ENCODE measurements at places on chromosomes 2 and 18. TPM values are rescaled to one million over a fixed set of nuclear protein-coding genes. Genes with fewer than 3 reads are reported as not detected.

DNA sequence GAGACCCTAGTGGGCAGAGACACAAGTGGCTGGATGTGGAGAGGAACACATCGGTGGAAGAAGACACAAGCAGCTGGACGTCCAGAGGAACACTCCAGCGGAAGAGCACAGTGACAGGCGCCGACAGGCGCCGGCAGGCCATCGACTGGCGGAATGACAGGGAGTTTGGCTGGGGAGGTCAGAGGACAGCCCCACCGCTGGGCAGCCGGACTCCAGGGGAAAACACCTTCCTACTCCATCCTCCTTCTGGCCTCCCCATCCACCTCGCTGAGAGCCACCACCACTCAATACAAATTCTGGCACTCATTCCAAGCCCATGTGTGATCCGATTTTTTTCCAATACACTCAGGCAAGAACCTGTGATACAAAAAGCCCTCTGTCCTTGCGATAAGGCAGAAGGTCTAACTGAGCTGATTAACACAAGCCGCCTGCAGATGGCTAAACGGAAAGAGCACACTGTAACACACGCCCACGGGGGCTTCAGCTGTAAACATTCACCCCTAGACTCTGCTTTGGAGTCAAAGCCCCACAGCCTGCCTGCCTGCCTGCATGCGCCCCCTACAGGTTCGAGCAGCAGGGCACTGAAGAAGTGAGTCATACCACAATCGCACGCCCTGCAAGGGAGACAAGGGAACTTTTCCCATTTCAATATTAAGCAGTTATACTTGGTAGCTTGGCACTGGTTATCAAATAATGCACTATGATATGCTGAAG is 50.2 kb upstream of the LRP1B start:
- H3K27ac ChIP-seq = no peak overlapping the region
- H3K27me3 ChIP-seq = no peaks in the 10 kb centered on the region
- H3K4me3 ChIP-seq = no peak overlapping the region
- peak; percentile 13 for DNase-seq
- H3K36me3 ChIP-seq = no peaks in the 10 kb centered on the region
- no peaks in the 10 kb centered on the region for H3K4me1 ChIP-seq

DNA sequence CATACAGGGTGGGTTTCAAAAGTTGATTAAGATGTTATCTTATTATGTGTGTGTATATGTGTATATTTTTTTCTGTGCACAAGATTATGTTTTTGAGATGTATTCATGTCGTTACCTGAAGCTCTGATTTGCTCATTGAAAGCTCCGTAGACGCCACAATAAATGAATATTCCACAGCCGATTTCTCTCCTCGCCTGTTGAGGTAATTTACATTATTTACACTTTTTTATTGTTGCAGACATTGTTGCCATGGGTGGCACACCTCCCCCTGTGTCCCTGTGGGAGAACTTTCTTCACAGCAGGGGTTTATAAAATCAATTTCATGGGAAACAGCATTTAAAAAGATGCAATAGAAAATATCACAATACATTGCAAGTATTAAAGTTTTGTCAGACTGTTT is 100.6 kb downstream of the GLI2 start:
- H3K27me3 ChIP-seq = peaks cover 3% of the 10 kb centered on the region
- no peaks in the 10 kb centered on the region for H3K4me1 ChIP-seq
- DNase-seq = no peak
- H3K4me3 ChIP-seq = no peak overlapping the region
- no peaks in the 10 kb centered on the region for H3K36me3 ChIP-seq
- no peak overlapping the region for H3K27ac ChIP-seq

- no peaks in the 10 kb centered on the region for H3K36me3 ChIP-seq
- no peak for DNase-seq
- H3K27ac ChIP-seq = no peak overlapping the region
- no peak overlapping the region for H3K4me3 ChIP-seq
- H3K27me3 ChIP-seq = no peaks in the 10 kb centered on the region
- no peaks in the 10 kb centered on the region for H3K4me1 ChIP-seq
Measured at GRCh38 chr2:51237626-51238271, 205.8 kb upstream of the NRXN1 start.

- H3K27ac ChIP-seq = no peak overlapping the region
- no peak for DNase-seq
- no peaks in the 10 kb centered on the region for H3K36me3 ChIP-seq
Measured at GRCh38 chr2:164967781-164968228, 12.5 kb upstream of the SLC38A11 start.

DNA sequence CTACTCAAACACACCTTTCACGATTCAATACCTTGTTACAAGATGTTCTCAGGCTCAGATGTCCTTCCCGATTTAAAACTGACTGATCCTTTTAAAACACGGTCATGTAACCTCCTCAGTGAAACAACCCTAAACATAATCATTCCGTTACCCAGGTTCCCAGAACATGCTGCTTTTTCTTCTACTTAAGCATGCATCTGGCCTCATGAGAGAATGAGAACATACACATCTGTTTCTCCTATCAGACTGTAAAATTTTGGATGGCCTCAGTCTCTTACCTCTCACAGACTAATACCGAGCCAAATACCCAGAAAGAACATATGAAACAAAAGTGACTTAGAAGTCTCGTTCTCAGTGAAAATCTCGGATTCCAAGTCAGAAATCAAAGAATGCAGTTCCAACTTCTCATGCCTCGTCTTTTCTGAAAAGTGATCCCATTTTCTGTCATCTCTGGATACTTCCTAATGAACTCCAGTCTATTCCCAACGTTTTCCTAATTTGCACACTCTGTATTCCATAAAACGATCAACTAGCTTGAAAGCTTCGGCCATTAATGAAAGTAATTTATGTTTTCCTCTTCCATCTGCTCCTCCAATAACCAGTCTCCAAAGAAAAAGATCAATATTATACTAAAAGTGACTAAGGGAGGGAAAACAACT is 919 bp downstream of the SF3B1 start:
- peaks cover 53% of the 10 kb centered on the region for H3K4me1 ChIP-seq
- H3K36me3 ChIP-seq = peaks cover 32% of the 10 kb centered on the region
- no peaks in the 10 kb centered on the region for H3K27me3 ChIP-seq

DNA sequence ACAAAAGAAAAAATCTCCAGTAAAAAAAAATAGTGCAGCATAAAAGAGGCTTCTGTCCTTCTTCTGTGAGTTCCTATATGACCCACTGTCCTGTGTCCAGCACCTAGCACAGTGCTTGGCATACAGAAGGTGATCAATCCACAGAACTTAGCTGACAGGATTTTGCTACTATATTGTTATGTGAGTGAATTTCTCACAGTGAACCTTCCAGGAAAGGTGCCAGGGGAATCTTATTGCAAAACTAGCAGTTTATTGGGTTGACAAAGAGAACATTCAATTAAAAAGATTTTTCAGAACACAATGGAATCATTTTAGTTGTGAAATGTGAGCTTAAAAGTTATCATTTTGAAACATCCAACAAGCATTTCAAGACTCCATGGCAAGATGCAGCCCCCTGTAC is 12.4 kb upstream of the TRIB2 start:
- peaks cover 52% of the 10 kb centered on the region for H3K4me1 ChIP-seq
- no peaks in the 10 kb centered on the region for H3K36me3 ChIP-seq
- no peaks in the 10 kb centered on the region for H3K27me3 ChIP-seq
- H3K4me3 ChIP-seq = no peak overlapping the region

- DNase-seq = no peak
- H3K4me3 ChIP-seq = no peak overlapping the region
- H3K27me3 ChIP-seq = no peaks in the 10 kb centered on the region
- H3K36me3 ChIP-seq = peaks cover 7% of the 10 kb centered on the region
Measured at GRCh38 chr2:149006883-149007543, 31.5 kb upstream of the LYPD6B start.

DNA sequence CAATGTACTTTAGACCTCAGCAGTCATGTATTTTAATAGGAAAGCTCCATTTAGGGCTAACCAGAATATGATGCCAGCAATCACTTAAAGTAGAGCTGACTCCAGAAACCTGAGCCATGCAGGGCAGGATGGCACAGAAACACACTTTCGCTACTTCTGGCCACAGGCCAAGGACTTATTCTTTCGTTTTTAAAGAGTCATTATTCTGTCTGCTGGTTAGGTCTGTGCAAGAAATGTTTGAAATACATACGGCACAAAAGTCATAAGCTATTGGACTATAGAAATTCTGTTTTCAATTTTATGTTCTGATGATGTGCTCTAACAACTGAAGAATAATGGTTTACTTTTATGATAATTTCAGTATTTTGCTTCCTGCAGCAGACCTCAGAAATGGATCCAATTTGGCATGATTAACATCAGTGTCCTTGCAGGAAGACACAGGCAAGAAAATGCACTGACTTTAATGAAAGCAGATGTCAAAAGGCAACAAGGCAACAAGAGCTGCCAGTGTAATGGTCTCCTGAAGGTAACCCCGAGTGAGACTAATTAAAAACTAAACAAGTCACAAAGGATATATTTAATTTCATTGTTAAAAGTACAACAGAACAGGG is 114.4 kb upstream of the CHRNA1 start:
- H3K4me1 ChIP-seq = no peaks in the 10 kb centered on the region
- H3K36me3 ChIP-seq = no peaks in the 10 kb centered on the region
- no peak overlapping the region for H3K27ac ChIP-seq
- H3K4me3 ChIP-seq = no peak overlapping the region

DNA sequence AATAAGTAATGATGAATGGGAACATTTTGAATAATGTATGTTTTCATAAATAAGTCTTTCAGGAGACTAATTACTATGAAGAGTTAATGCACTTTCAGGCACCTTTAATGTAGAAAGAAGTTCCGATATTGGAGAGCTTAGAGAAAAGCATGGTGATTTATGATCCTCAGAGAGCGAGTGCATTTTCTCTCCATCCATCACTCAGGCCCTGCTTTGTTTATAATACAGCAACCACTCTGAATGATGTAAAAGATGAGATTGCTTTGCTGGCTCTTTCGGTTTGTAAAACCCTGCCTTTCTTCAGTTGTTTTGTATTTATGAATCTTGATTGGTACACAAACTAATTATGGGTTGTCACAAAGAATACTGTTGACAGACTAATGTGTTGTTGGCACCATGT is 132.0 kb downstream of the NYAP2 start:
- H3K36me3 ChIP-seq = no peaks in the 10 kb centered on the region
- H3K27ac ChIP-seq = no peak overlapping the region
- no peak overlapping the region for H3K4me3 ChIP-seq
- peaks cover 11% of the 10 kb centered on the region for H3K27me3 ChIP-seq
- no peak for DNase-seq

DNA sequence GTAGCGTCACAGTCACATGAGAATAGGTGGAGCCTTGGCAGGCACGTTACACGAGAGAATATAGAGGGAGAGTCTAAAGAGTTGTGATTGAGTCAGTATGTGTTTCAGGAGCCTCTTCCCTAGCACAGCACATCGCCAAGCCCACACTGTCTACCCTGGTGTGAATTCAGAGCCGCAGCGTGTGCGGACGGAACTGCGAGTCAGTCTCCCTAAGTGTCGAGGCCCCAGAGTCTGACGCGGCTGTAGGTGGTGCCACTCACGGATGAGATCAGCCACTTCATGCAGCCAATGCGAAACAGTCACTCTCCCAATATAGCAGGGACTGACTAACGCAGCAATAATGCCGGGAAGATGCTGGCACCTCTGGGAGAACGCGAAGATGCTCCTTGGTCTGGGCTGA is 587.3 kb upstream of the ID2 start:
- H3K36me3 ChIP-seq = no peaks in the 10 kb centered on the region
- no peak overlapping the region for H3K27ac ChIP-seq
- H3K27me3 ChIP-seq = no peaks in the 10 kb centered on the region
- DNase-seq = no peak

DNA sequence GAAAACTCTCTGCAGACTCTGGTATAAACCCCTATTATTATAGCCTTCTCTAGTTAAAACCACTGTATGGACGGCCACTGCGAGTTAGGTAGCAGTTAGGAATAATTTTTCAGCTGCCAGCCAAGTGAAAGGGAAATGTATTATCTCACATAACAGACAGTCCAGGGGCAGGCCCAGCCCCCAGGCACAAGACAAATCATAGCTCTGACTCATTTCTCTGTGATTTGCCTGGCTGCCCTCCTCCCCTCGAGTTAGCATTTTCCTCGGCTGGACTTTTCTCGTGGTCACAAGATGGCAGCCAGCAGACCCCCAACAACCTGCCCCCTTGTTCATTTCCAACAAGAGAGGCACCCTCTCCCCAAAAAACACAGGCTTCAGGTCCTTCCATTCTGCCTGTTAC is 10.5 kb downstream of the VIT start:
- H3K4me3 ChIP-seq = no peak overlapping the region
- no peaks in the 10 kb centered on the region for H3K36me3 ChIP-seq
- peaks cover 5% of the 10 kb centered on the region for H3K27me3 ChIP-seq

DNA sequence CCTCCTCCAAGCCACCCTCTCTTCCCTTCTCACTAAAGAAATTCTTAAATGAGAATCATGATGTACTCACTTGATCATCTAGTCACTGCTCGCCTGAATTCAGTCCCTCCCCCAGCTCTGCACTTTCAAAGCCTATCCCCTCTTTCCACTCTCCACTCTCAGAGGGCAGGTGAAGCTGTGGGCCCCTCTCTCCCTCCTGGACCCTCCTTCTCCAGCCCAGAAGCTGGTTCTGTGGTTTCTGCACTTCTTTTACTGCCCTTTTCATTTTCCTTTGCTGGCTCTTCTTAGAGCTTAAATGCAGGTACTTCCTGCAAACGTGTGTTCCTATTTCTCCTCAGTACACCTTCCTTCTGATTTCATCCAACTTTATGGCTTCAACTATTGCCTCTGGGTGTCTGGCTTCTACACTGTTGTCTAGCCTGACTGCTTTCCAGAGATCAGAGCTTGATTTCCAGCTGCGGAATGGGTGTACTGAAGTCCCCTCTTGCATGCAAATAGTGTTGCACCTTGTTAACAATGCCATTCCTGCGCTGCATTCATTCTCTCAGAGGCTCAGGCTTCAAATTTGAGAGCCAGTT is 15.3 kb upstream of the TXNDC2 start:
- H3K4me1 ChIP-seq = no peaks in the 10 kb centered on the region
- H3K36me3 ChIP-seq = no peaks in the 10 kb centered on the region
- H3K27ac ChIP-seq = no peak overlapping the region
- no peak for DNase-seq

DNA sequence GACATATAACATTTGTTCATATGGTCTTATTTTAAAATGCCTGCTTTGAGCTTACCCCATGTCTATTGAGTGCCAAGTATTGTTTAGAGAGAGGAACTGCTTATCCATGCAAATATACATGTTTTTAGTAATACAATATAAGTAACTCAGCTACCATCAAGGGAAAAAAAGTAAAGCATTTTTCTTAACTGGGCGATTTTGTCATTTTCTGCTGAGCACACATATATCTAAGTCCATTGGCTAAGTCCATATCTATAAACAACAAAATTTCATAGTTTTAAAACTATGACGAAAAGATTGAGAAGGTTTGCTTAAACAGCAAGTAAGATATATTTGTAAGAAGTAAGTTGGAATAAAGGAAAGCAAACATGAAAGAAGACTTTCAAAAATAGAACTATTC is 82.7 kb downstream of the CALCRL start:
- no peak overlapping the region for H3K4me3 ChIP-seq
- no peak for DNase-seq
- H3K27me3 ChIP-seq = no peaks in the 10 kb centered on the region
- no peaks in the 10 kb centered on the region for H3K4me1 ChIP-seq
- no peaks in the 10 kb centered on the region for H3K36me3 ChIP-seq
- H3K27ac ChIP-seq = no peak overlapping the region

GRCh38 chr2:144248350-144249034 is 271.4 kb downstream of the ZEB2 start:
- H3K4me3 ChIP-seq = no peak overlapping the region
- H3K4me1 ChIP-seq = peaks cover 10% of the 10 kb centered on the region
- no peaks in the 10 kb centered on the region for H3K27me3 ChIP-seq
- H3K27ac ChIP-seq = peak overlapping the region; percentile 71
- DNase-seq = no peak

The SKOR2 gene
- total RNA-seq = 0.14 TPM

The ALPP gene
- total RNA-seq = not detected

The ADD2 gene
- total RNA-seq = 31.5 TPM

The CFAP65 gene
- total RNA-seq = not detected

The ZNF385B gene
- not detected for total RNA-seq

The UGT1A3 gene
- total RNA-seq = not detected
